ENCODE measurements at places on chromosomes 5 and 9.

DNA sequence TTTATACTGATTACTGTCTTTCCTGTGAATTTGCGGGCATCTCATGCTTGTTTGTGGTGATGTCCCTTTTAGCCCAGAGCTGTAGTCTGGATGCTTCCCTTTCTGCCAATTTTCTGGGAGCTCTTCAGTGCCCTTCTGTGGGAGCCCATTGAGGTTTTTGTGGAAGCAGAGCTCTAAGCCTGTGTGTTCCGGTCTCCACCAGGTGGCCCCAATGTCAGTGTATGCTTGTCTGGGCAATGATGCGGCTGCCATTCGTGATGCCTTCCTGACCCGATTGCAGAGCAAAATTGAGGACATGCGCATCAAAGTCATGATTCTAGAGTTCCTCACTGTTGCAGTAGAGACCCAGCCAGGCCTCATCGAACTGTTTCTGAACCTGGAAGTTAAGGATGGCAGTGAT, 35.1 kb downstream of the SH3GLB2 start:
- no peak for DNase-seq

- no peak for DNase-seq
These were observed 114.2 kb upstream of the ITGA1 start for GRCh38 chr5:52673495-52673894.

- DNase-seq: no peak
These were observed 269.7 kb downstream of the ISL1 start for GRCh38 chr5:51652980-51653379.

GRCh38 chr5:15365070-15365469, 134.9 kb upstream of the FBXL7 start:
- no peak for DNase-seq

- peak; percentile 73 for DNase-seq
These were observed 26.6 kb downstream of the GRAMD2B start for GRCh38 chr5:126449751-126450271.

DNA sequence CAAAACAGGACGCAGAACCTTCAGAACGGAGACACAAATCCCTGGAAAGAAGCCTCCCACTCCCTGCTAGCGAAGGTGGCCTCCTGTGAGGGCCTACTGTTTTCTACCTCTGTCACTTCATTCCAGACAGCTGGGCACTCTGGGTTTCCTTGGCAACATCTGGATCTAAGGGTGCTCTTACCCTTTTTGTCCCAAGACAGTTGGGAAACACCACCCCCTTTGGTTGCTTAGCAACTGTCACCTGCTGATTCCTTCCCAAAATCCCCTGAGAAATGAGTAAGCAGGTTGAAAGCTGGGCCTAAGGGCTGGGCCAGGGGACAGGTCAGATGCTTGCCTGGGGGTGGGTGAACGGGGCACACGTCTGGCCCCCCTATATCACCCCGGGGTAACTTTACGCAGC, 29.4 kb downstream of the NANS start:
- DNase-seq: no peak

- DNase-seq: no peak
These were observed 13.3 kb downstream of the UCK1 start for GRCh38 chr9:131517761-131518190.

- DNase-seq: no peak
These were observed 118.8 kb upstream of the MTAP start for GRCh38 chr9:21683484-21684175.

DNA sequence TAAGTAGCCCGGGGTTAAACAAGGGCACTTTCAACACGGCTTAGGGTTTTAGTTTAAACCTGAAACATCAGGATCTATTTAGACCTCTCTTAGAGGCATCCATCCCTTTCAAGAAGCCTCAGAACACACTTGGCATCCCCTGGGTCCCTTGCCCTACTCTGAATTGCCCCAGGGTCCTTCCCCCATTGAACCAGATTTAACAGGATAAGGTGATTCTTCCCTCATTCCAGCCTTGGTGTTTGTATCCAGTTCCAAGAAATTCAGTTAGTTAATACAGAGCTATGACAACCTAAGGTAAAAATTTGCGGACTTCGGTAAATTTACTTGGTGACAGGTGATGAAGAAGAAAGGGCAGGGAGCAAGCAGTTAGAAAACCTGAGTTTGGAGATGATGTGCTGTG, 35.8 kb upstream of the GLIS3 start:
- DNase-seq: no peak

DNA sequence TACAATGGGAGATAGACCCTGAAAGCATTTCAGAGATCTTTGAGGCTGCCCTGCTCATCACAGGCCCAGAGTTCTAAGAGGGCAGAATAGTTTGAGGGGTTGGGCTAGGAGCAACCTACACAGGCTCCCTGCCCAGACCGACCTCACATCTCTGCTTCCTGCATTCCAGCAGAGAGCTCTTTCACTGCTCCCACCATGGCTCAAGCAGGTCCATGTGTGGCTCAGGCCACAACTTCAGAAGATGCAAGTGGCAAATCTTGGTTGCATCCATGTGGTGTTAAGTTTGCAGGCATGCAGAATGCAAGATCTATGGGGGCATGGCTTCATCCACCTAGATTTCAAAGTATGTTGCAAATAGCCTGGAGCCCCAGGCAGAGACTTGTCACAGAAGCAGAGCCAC, 39.0 kb downstream of the GDA start:
- DNase-seq: no peak

- no peak for DNase-seq
These were observed 43.8 kb downstream of the STOM start for GRCh38 chr9:121326130-121326838.

DNA sequence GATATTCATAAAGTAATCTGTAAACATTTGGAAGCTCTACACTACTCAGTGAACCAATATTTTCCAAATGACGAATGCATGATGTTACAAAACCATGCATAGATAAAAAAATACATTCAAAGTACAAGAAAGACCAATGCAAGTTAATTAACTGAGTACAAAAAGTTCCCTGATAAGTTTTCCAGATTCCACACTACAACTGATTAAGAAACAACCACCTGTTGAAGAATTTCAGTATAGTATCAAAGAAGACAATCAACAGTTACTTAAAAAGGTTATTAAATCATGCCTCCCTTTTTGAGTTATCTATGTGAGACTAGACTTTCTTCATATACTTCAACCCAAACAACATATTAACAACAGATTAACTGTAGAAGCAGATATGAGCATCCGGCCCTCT, 192.4 kb downstream of the ARL15 start:
- DNase-seq: no peak

- no peak for DNase-seq
These were observed 957.8 kb upstream of the TYRP1 start for GRCh38 chr9:11735391-11735790.

DNA sequence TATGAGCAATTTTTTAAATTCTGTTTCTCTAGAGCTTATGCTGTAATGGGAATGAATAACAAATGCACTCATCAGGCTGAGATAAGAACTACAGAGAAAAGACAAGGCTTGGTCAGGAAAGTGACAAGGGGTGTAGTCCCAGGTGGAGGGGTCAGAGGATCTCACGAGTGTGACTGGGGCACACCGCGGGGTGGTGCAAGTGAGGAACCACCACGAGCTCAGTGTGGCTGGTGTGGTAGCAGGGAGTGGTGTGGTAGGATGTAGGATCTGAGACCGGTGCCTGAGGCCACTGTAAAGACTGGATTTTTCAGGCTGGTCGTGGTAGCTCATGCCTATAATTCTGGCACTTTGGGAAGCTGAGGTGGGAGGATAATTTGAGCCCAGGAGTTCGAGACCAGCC, 9.0 kb downstream of the ANXA6 start:
- DNase-seq: peak; percentile 31

GRCh38 chr5:111743988-111744387, 13.0 kb downstream of the NREP start:
- no peak for DNase-seq

DNA sequence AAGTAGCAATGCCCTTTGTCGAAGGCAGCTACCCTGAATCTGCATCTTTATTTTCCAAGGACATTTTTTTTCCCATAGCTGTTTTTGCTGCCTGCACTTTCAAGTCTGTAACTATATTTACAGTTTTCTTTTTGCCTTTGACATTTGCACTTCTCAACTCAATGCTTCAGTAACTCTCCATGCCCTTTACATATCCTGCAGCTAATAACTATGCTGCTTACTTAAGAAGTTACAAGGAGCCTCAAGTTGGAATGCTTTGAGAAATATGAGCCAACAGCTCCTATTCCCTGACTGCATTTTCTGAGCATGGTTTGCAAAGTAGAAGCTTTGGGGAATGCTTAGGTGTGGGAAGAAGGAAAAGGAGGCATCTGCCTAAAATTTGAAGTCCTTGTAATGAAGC, 194.8 kb upstream of the TRPC7 start:
- DNase-seq: no peak

DNA sequence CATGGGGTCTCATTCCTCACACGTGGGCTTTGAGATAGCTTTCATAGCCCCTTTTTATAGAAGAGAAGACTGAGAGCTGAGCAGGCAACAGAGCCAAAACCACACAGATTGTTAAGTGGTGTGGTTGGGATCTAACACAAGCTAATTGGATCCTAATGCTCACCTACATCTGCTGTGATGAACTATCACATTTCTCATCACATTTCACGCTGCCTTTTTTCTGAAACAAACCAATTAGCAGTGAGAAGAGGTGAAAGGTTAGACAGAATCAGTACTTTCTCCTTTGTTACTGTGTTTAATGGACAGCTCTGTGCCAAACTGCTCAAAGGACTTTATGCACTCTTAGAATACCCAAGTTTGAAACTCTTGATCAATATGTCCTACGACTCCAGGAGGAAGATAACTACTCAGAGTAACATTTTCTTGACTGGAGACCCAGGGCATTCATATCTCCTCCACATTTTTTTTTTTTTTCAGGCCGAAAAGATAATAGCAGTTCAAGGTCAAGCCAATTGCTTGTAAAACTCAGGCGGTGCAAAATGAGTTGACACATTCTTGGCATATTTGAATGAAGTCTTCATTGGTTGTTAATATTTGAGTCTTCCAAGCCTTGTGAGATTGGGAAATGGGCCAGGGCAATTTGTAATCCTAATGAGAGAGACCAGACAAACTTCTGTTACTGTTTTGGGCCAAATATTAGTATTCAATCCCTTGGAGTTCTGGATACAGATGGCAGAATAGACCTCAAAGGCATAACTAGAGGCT, 138.4 kb downstream of the KCTD16 start:
- no peak for DNase-seq

GRCh38 chr5:130213607-130214006, 309.3 kb downstream of the CHSY3 start:
- no peak for DNase-seq

DNA sequence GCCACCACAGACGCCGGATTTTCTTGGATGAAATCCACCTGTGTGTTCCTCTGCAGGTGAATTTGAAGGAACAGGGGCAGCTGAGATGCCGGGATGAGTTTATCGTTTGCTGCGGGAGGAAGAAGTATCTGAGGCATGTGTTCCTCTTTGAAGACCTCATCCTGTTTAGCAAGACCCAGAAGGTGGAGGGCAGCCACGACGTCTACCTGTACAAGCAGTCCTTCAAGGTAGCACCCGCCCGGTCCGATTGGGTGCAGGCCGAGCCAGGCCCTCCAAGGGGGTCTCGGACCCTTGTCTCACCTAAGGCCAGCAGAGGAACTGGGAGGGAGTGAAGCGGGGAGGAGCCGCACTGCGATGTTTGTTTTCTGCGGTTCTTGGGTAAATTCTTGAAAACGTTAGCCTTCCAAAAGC, 18.4 kb upstream of the LRRC14B start:
- no peak for DNase-seq

GRCh38 chr5:9392625-9393024, 153.2 kb downstream of the SEMA5A start:
- no peak for DNase-seq

GRCh38 chr9:99071313-99072039, 33.4 kb upstream of the TGFBR1 start:
- DNase-seq: no peak

- DNase-seq: peak; percentile 72
These were observed 44.5 kb downstream of the FBXO10 start for GRCh38 chr9:37531699-37532098.

DNA sequence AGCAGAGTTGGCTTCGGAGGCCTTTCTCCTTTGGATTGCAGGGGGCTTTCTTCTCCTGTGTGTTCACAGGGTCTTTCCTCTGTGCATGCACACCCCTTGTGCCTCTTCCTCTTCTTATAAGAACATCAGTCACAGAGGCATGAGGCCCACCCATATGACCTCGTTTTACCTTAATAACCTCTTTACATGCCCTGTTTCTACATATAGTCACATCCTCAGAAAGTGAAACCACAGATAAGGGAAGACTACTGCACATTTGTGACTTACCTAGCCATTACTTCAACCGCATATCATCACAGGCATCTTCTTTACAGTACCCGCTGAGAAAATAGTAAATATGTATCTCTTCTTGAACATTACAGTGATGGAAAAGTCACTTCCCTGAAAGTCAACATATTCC, 204.9 kb upstream of the TARS1 start:
- DNase-seq: no peak

- DNase-seq: no peak
These were observed 15.4 kb downstream of the CD74 start for GRCh38 chr5:150397146-150397781.

DNA sequence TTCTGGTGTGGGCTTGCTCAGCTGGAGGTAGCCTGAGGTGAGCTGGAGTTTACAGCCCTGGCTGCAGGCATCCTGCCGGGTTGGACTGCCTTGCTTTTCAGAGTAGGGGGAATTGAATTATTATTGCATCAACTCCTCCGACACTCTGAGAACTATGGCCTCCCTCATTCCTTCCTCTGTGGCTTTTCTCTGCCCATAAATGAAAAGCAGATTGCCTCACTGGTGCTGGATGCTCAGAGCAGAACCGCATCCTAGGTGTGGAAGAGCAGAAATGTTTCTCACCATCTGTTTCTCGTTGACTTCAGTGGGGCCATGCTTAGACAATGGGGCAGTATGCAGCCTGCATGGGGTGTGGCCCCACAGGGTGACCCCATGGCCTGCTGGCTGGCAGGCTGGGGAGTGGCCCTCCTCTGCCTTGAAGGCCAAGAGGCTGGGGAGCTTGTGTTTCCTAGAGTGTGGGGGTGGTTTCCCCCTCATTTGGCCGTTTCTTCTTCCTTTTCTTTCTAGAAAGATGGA, 27.3 kb upstream of the TGFBI start:
- no peak for DNase-seq

- no peak for DNase-seq
These were observed 46.7 kb upstream of the CER1 start for GRCh38 chr9:14769230-14769571.

DNA sequence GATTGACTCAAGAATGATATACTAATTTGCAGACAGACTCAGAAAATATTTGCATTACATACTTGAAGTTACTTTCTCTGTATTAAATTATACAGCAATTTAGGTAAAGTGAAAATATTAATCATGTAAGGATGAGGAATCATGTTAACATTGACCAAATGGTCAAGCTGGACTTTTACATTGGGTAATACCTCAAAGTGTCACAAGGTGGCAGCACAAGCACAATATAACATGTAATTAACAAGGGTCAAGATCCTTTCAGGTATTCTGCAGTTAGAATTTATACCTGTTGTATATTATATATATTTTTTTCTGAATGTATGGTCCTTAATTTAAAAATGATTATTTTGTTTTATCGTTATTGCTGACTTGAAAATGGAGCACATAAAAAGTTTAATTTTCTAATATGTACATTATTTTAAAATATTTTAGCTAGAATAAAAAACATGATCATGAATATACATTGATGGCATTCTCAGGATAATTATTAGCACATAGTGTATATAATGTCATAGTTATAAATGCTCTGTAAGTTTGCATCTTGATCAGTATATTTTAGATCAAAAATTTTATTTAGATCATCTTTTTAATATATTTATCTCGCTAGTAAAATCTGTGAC, 8.6 kb downstream of the HAPLN1 start:
- DNase-seq: peak; percentile 37

All from CD4-positive, alpha-beta T cell treated with Interleukin-12 subunit alpha and Interleukin-12 subunit beta, for 1 hour (primary cell).